ENCODE measurements at places on chromosomes 5 and 9. TPM values are rescaled to one million over a fixed set of nuclear protein-coding genes. Genes with fewer than 3 reads are reported as not detected.

Gene TRPM3
- not detected for total RNA-seq

Gene SARDH
- total RNA-seq, result 6.8 TPM

Gene CCL21
- total RNA-seq, result not detected

Gene C9
- total RNA-seq, result 0.52 TPM

Gene SPINK7
- total RNA-seq, result not detected

Gene F12
- total RNA-seq, result 0.66 TPM

Gene KCTD16
- not detected for total RNA-seq

DNA sequence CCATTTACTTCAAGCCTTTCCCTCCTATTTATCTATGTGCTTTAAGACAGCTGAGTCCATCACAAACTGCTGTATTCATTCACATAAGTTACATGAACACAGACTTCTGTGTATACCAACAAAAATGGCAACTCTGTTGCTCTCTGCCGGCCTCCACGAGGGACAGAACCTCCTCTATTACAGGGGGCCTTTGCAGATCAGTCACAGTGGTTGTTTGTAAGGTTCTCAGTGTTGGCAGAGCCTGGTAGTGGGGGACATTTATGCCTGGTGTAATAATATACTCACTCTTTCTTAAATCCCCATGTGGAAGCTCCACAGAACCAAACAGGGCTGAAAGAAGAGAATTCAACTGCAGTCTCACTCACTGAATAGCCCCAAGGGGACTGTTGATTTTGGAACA lies 76.5 kb downstream of the SLC1A1 start:
- no peak for DNase-seq

DNA sequence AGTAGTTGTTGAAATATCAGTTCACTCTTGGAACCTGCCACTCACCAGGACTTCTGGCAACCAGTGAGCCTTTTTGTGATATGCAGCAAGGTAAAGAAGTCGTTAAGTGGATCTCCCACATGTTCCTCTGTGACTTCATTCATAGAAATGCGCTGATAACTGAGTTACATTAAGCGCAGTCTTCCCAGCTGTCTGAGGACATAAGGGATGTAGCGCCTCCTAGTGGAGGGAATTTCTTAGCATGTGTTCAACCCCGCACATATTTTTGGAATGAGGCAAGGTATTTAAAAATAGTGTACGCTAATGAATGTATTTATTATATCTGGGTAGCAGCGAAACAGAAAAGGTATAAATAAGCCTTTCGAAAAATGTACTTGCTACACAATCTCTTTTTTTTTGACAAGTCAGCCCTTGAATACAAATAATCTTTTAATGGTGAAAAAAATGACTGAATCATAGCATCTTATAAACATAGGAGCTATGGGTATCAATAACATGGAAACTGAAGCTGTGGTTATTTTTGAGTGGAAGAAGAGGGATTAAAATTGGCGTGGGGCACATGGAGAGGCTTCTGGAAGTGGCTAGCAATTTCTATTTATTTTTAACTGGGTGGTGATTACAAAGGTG lies 38.0 kb downstream of the PALM2AKAP2 start:
- no peak for DNase-seq

GRCh38 chr9:85940275-85940831 lies 593 bp upstream of the NAA35 start:
- no peak for DNase-seq

GRCh38 chr9:2839040-2839439 lies 4.9 kb downstream of the PUM3 start:
- no peak for DNase-seq

DNA sequence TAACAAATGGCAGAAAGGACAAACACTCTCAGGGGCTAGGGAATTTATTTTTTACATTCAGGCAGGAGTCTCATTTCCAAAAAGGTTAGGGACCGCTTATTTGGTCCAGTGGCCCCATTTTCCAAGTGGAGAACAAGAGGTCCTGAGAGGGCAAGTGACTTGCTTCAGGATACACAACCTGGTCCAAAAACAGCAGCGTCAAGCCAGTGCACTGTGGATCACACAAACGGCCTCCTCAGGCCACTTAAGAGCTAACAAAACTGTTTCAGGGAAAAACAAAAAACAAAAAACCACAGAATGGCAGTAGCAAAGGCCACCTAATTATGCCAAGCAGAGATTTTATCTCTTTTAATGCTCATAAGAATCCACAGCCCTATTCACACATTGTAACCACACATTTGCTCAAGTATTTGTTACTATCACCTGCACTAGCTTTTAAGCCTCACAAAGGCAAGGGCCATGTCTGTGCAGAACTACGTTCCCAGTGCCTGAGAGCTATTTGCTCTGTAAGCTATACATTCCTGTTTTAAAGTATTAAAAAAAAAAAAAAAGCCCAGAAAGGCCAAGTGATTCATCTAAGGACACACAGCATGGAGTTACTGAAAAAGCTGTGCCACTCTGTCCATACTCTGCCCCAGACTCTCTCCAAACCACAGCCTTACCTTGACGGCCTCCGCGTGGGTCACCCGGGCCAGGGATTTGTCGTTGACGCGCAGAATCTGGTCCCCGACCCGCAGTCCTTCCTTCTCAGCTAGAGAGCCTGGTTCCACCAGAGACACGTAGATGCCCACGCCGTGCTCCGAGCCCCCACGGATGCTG lies 1.5 kb downstream of the WHRN start:
- peak; percentile 54 for DNase-seq

DNA sequence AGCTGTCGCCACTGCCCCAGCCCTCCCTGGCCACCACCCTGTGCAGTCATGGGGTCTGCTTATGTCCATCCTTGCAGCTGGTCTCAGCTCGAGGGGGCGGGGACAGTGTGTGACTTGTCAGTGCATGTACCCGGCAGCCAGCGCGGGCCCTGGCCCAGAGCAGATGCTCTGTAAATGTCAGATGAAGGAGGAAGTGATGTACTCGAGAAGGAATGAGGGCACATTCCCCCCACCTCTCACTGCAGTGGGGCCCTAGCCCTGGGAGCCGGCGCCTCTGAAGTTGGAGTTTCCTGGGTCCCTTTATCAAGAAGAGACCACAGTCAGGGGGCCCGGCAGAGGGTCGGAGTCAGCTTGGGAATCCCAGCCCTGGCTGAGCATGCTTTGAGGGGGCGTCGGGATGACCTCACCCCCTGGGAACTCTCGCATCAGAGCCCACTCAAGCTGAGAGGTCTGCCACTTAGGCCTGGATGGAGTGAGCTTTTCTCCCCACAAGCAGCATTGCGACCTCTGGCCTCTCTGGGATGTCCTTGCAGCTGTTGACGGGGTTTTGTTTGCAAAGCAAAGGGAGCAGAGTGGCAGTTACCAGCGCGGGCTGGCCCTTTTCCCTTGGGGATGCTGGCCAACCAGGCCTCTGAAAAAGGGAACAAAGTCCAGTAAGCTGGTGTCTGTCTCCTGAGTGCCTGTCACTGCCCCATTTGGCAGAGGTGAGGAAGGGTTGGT lies 19.0 kb downstream of the NEURL1B start:
- no peak for DNase-seq

- no peak for DNase-seq
Observed at GRCh38 chr5:95697781-95698681, 15.2 kb upstream of the SPATA9 start.

- no peak for DNase-seq
Observed at GRCh38 chr5:95530416-95530815, 24.4 kb downstream of the SKIC3 start.

DNA sequence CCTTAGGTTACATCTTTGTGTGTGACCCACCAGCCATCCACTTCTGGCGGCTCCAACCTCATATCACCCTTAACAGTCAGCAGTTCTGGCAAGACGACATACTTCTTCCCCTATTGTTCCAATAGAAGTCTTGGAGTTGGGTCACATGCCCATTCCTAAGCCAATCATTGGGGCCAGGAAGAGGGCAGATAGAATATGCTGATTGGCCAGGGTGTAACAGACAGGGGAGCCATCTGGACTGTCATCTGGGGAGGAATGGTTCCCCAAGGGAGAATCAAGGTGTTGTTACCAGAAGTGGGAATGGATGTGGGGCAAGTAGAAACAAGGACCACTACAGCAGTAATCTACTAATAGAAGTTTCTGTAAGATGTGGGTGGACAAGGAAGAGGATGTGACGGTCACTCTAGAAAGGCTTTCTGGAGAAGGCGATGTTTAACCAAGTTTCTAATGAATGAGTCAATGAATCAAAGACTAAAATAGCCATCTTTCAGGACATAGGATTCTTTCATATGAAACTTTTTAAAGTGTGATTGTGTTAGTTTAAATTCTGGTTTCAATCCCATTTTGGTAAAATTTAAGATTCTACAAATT lies 200.4 kb downstream of the ARHGAP26 start:
- no peak for DNase-seq

- no peak for DNase-seq
Observed at GRCh38 chr9:16705111-16705604, 165.3 kb downstream of the BNC2 start.

DNA sequence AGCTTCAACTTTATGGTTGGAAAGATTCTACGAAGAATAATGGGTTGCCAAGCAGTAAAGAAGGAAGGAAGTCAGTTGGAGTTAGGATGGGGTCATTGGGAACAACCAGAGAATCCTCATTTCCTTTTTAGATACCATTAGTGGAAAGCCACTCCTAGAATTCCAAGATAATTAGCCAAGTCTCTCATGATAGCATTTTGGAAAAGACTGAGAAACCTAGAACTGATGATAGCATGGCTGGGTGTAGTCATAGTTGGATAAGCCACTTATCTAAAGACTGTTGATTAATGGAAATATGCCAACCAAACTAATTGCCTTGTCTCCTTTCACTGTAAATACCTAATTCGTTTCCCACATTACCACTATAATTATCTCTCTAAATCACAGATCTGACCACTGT lies 377.0 kb downstream of the GLIS3 start:
- DNase-seq, result no peak

All from natural killer cell (primary cell).